ENCODE measurements at places on chromosomes 1 and 21.

DNA sequence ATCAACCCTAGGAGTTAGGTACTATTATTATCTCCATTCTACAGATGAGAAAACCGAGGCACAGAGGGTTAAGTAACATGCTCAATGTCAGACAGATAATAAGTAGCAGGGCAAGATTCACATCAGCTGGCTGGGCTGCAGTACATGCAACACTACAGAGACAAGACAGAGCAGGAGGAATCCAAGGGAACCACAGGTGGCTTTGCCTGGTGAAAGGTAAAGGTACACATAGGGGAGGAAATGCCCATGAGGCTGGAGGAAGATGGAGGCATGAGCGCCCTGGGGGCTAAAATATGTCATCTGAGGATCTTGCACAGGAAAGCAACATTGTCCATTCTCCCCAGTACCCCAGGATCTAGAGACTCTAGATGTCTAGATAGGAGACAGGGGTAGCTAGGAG lies 8.4 kb downstream of the ZBTB21 start:
- H3K27me3 ChIP-seq, result no peaks in the 10 kb centered on the region
- no peaks in the 10 kb centered on the region for H3K36me3 ChIP-seq
- no peak overlapping the region for H3K27ac ChIP-seq
- H3K4me3 ChIP-seq, result no peak overlapping the region
- DNase-seq, result no peak
- H3K4me1 ChIP-seq, result no peaks in the 10 kb centered on the region

DNA sequence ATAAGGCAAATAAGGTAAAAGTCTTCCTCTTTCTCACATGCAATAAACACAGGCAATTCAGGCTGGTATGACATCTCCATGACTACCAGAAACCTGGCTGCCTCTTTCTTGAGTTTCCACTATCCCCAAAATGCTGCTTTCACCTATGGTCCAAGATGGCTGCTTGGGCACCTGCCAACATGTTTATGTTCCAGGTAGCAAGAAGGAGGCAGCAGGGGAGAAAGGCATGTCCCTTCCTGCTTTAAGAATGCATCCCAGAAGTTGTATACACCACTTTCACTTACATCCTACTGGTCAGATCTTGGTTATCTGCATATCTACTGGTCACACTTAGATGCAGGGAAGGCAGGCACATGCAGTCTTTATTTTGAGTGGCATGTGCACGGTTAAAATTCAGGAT lies 19.4 kb upstream of the ACOT11 start:
- H3K4me3 ChIP-seq, result no peak overlapping the region
- no peak overlapping the region for H3K27ac ChIP-seq
- no peak for DNase-seq
- no peaks in the 10 kb centered on the region for H3K36me3 ChIP-seq

DNA sequence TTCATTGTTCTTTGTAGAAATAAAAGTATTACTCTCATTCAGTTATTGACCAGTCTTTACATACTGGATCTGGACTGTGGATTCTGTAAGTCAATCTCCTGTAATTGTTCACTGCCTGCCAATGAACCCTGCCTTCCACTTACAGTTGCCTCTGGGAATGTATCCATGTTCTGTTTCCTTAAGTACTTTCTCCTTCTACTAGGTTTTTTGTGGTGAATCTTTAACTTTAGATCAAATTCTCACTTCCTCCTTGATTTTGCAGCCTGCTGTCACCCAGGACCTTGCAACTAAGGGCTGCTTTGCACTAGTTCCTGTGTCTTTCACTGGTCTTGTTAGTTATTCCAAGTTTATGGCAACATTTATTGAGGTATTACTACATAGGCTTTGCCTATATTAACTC lies 28.2 kb upstream of the ANKRD13C start:
- no peak for DNase-seq
- no peaks in the 10 kb centered on the region for H3K4me1 ChIP-seq
- H3K4me3 ChIP-seq, result no peak overlapping the region
- H3K36me3 ChIP-seq, result no peaks in the 10 kb centered on the region
- no peak overlapping the region for H3K27ac ChIP-seq

- H3K4me3 ChIP-seq, result no peak overlapping the region
- H3K27ac ChIP-seq, result peak overlapping the region; percentile 98
- no peaks in the 10 kb centered on the region for H3K36me3 ChIP-seq
- DNase-seq, result no peak
- H3K27me3 ChIP-seq, result no peaks in the 10 kb centered on the region
Observed at GRCh38 chr1:234538062-234538731, 59.2 kb upstream of the TARBP1 start.

GRCh38 chr1:112263453-112263852 lies 132.6 kb upstream of the CTTNBP2NL start:
- H3K27me3 ChIP-seq, result no peaks in the 10 kb centered on the region
- no peak overlapping the region for H3K4me3 ChIP-seq
- H3K4me1 ChIP-seq, result peaks cover 15% of the 10 kb centered on the region
- H3K27ac ChIP-seq, result no peak overlapping the region
- no peaks in the 10 kb centered on the region for H3K36me3 ChIP-seq

- no peaks in the 10 kb centered on the region for H3K4me1 ChIP-seq
- no peak overlapping the region for H3K27ac ChIP-seq
- peaks cover 2% of the 10 kb centered on the region for H3K27me3 ChIP-seq
Observed at GRCh38 chr1:169466259-169467230, 19.2 kb downstream of the SLC19A2 start.

GRCh38 chr1:64769482-64769881 lies 24.6 kb downstream of the RAVER2 start:
- H3K4me1 ChIP-seq, result no peaks in the 10 kb centered on the region
- peaks cover 16% of the 10 kb centered on the region for H3K36me3 ChIP-seq
- H3K27ac ChIP-seq, result no peak overlapping the region
- H3K4me3 ChIP-seq, result no peak overlapping the region
- no peaks in the 10 kb centered on the region for H3K27me3 ChIP-seq

GRCh38 chr1:170340308-170340707 lies 191.7 kb upstream of the GORAB start:
- H3K36me3 ChIP-seq, result no peaks in the 10 kb centered on the region
- H3K27ac ChIP-seq, result no peak overlapping the region
- H3K4me3 ChIP-seq, result no peak overlapping the region
- H3K4me1 ChIP-seq, result no peaks in the 10 kb centered on the region
- no peaks in the 10 kb centered on the region for H3K27me3 ChIP-seq

- peak overlapping the region; percentile 40 for H3K27ac ChIP-seq
- peaks cover 72% of the 10 kb centered on the region for H3K4me1 ChIP-seq
- DNase-seq, result no peak
- no peak overlapping the region for H3K4me3 ChIP-seq
Observed at GRCh38 chr1:26700711-26701110, 4.9 kb downstream of the ARID1A start.

- peaks cover 22% of the 10 kb centered on the region for H3K4me1 ChIP-seq
- H3K4me3 ChIP-seq, result no peak overlapping the region
Observed at GRCh38 chr1:41847733-41848132, 71.0 kb downstream of the HIVEP3 start.

- no peaks in the 10 kb centered on the region for H3K4me1 ChIP-seq
- peak; percentile 20 for DNase-seq
- H3K27me3 ChIP-seq, result no peaks in the 10 kb centered on the region
- H3K27ac ChIP-seq, result no peak overlapping the region
- H3K4me3 ChIP-seq, result no peak overlapping the region
Observed at GRCh38 chr1:92817986-92818764, 13.7 kb upstream of the RPL5 start.

GRCh38 chr1:81889166-81889565 lies 88.4 kb downstream of the ADGRL2 start:
- no peak for DNase-seq
- no peak overlapping the region for H3K27ac ChIP-seq
- H3K27me3 ChIP-seq, result no peaks in the 10 kb centered on the region
- H3K36me3 ChIP-seq, result no peaks in the 10 kb centered on the region
- no peak overlapping the region for H3K4me3 ChIP-seq

DNA sequence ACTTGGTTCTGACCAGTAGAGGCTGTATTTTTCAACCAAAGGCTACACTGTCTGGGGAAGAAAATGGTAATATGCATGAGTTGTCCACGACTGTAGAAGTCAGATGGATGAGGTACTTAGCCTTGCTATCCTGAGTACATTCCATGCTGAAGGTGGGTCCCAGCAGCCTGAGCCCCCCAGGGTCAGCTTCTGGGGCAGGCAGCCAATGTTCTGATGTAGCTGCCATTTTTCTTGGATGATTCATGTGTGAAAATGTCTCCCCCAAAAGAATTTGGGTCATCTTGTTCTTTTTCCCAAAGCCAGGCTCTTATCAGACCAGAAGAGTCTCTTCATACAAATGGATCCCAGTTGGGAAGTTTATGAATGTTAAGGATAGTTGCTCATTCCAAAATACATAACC lies 172.2 kb upstream of the UBE2U start:
- no peaks in the 10 kb centered on the region for H3K36me3 ChIP-seq
- no peaks in the 10 kb centered on the region for H3K4me1 ChIP-seq
- no peak overlapping the region for H3K4me3 ChIP-seq
- no peak overlapping the region for H3K27ac ChIP-seq
- H3K27me3 ChIP-seq, result no peaks in the 10 kb centered on the region
- no peak for DNase-seq

- no peak for DNase-seq
- H3K4me1 ChIP-seq, result no peaks in the 10 kb centered on the region
- no peak overlapping the region for H3K27ac ChIP-seq
- H3K36me3 ChIP-seq, result no peaks in the 10 kb centered on the region
- H3K4me3 ChIP-seq, result no peak overlapping the region
- H3K27me3 ChIP-seq, result no peaks in the 10 kb centered on the region
Observed at GRCh38 chr1:77484334-77484733, 198.1 kb downstream of the ZZZ3 start.

DNA sequence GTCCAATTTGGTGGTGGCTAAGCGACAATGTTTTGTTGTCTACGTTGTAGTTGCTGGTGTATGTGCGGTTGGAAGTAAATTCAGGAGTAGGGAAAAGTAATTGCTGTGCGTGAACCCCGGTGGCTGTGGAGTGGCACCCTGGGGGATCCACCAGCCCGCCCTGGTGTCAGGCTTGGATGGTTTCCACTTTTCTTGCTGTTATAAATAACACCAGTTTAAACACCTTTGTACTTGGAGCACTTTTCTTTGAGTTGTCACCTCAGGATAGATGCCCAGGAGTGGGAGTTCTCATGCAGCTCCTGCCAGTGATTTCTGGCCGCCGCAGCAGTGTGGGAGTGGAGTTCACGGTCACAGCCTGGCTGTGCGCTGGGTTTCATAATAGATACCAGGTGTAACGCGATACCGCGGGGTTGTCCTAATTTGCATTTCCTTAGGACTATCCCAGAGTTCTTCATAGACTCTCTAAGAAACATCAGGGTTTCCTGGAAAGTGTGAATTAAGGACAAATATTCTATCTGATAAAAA lies 12.8 kb upstream of the TMEM200B start:
- no peak for DNase-seq
- H3K4me3 ChIP-seq, result no peak overlapping the region
- no peaks in the 10 kb centered on the region for H3K4me1 ChIP-seq
- H3K27me3 ChIP-seq, result no peaks in the 10 kb centered on the region
- H3K36me3 ChIP-seq, result no peaks in the 10 kb centered on the region

DNA sequence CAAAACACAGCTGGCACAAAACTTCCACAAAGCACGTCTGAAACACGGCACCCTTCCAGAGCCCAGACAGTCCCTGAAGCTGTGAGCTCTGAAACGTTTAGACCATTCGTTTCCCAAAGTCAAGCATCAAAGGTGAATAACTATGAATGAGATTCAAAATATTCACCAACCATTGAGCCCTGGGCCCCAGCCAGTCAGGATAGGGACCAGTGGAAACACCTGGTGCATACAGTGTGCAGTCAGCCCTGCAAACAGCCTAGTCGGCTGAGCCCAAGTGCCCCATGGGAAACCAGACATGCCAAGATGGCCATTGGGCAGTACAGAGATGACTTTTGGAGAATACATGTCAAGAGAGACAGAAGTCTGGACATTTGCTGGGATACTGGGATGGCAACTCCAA lies 90.4 kb upstream of the EDN2 start:
- no peaks in the 10 kb centered on the region for H3K27me3 ChIP-seq
- DNase-seq, result no peak
- no peak overlapping the region for H3K27ac ChIP-seq
- H3K36me3 ChIP-seq, result no peaks in the 10 kb centered on the region

DNA sequence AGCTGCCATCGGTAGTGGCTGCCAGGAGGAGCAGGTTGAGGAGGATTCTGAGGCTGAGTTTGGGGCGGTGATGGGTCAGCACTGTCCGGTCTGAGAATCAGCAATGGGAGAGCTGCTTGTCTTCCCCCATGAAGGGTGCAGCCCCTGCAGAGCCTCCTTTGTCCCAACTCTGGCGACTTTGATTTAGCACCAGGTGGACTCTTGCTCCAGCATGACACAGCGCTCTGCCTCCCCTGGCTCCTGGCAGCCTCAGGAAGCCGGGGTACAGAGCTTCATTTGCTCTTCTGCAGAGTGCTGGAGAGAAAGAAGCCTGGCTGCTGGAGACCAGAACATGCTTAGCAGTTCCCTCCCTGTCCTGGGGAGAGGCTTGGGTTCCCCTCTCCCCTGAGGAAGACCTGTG lies 13.3 kb downstream of the ZDHHC18 start:
- H3K4me3 ChIP-seq, result no peak overlapping the region
- H3K36me3 ChIP-seq, result peaks cover 92% of the 10 kb centered on the region
- peaks cover 8% of the 10 kb centered on the region for H3K4me1 ChIP-seq
- no peaks in the 10 kb centered on the region for H3K27me3 ChIP-seq
- no peak for DNase-seq

- no peaks in the 10 kb centered on the region for H3K4me1 ChIP-seq
- no peaks in the 10 kb centered on the region for H3K27me3 ChIP-seq
- H3K36me3 ChIP-seq, result peaks cover 6% of the 10 kb centered on the region
- no peak for DNase-seq
- no peak overlapping the region for H3K4me3 ChIP-seq
Observed at GRCh38 chr1:207503950-207504349, 8.0 kb downstream of the CR1 start.

- no peaks in the 10 kb centered on the region for H3K27me3 ChIP-seq
- DNase-seq, result peak; percentile 11
- H3K4me1 ChIP-seq, result no peaks in the 10 kb centered on the region
- H3K4me3 ChIP-seq, result no peak overlapping the region
Observed at GRCh38 chr1:44798481-44799365, 1.5 kb upstream of the PLK3 start.

- H3K36me3 ChIP-seq, result no peaks in the 10 kb centered on the region
- DNase-seq, result no peak
- H3K4me3 ChIP-seq, result no peak overlapping the region
- no peaks in the 10 kb centered on the region for H3K4me1 ChIP-seq
- H3K27me3 ChIP-seq, result no peaks in the 10 kb centered on the region
Observed at GRCh38 chr1:174413632-174414031, 34.1 kb upstream of the GPR52 start.

DNA sequence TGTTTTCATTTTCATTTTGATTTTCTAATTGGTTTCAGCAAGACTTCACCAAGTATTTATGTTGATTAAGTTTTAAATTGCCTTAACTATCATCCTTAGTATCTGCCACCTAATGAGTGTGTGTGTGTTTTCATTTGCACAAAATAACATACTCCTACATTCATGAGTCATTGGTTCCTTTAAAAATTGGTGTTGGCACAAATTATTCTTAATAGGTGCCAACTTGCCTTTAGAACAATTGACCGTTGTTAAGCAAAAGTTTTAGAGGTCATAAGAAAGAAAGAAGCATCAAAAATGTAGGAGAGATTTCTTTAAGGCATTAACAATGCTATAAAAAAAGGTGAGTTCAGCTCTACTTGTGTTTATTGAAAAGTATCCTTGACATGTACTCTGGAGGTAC lies 77.5 kb downstream of the FNBP1L start:
- H3K36me3 ChIP-seq, result no peaks in the 10 kb centered on the region
- no peaks in the 10 kb centered on the region for H3K4me1 ChIP-seq
- H3K4me3 ChIP-seq, result no peak overlapping the region
- no peaks in the 10 kb centered on the region for H3K27me3 ChIP-seq
- H3K27ac ChIP-seq, result no peak overlapping the region
